ENCODE measurements at places on chromosomes 16 and 17. TPM values are rescaled to one million over a fixed set of nuclear protein-coding genes. Genes with fewer than 3 reads are reported as not detected.

- peaks cover 19% of the 10 kb centered on the region for H3K4me1 ChIP-seq
- H3K4me3 ChIP-seq, result no peak overlapping the region
Measured at GRCh38 chr17:45022655-45023339, 28.6 kb downstream of the DCAKD start.

GRCh38 chr17:18002171-18002570 is 29.5 kb downstream of the DRC3 start:
- H3K4me3 ChIP-seq, result no peak overlapping the region
- no peak overlapping the region for H3K27ac ChIP-seq
- no peak for DNase-seq
- no peaks in the 10 kb centered on the region for H3K27me3 ChIP-seq
- H3K36me3 ChIP-seq, result no peaks in the 10 kb centered on the region
- peaks cover 24% of the 10 kb centered on the region for H3K4me1 ChIP-seq

Gene CMTR2
- total RNA-seq, result 15.3 TPM

- no peaks in the 10 kb centered on the region for H3K27me3 ChIP-seq
- no peak for DNase-seq
- no peaks in the 10 kb centered on the region for H3K36me3 ChIP-seq
- no peak overlapping the region for H3K27ac ChIP-seq
- H3K4me3 ChIP-seq, result no peak overlapping the region
- H3K4me1 ChIP-seq, result no peaks in the 10 kb centered on the region
Measured at GRCh38 chr17:37037590-37038155, 88.9 kb downstream of the AATF start.
